ENCODE measurements at places on chromosomes 4 and X.
A peak's percentile ranks its signal among the peaks of the same experiment; 100 is the strongest.

DNA sequence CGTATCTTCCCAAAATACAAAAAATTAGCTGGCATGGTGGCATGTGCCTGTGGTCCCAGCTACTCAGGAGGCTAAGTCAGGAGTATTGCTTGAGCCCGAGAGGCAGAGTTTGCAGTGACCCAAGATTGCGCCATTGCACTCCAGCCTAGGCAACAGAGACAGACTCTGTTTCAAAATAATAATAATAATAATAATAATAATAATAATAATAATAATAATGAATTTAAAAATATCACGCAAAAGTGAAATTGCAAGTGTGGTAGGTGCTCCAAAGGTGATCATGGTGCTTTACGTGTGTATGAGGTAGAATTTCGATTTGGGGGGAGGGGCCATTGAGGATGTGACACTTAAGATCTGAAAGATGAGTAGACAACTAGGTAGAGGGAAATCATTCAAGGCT lies 4.9 kb upstream of the HPSE start:
- DNase-seq, result no peak

- no peak for DNase-seq
Measured at GRCh38 chrX:39725928-39726619, 371.7 kb downstream of the BCOR start.

GRCh38 chr4:165385126-165385525 lies 6.3 kb downstream of the CPE start:
- no peak for DNase-seq

- DNase-seq, result peak; percentile 15
Measured at GRCh38 chrX:15242899-15243555, 26.9 kb downstream of the ASB9 start.

DNA sequence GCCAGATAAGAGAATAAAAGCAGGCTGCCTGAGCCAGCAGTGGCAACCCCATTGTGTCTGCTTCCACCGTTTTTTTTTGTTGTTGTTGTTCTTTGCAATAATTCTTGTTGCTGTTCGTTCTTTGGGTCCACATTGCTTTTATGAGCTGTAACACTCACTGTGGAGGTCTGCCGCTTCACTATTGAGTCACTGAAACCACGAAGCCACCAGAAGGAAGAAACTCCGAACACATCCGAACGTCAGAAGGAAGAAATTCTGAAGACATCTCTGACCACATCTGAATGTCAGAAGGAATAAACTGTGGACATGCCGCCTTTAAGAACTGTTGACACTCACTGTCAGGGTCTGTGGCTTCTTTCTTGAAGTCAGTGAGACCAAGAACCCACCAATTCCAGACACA lies 110.5 kb downstream of the PCDH18 start:
- DNase-seq, result no peak

DNA sequence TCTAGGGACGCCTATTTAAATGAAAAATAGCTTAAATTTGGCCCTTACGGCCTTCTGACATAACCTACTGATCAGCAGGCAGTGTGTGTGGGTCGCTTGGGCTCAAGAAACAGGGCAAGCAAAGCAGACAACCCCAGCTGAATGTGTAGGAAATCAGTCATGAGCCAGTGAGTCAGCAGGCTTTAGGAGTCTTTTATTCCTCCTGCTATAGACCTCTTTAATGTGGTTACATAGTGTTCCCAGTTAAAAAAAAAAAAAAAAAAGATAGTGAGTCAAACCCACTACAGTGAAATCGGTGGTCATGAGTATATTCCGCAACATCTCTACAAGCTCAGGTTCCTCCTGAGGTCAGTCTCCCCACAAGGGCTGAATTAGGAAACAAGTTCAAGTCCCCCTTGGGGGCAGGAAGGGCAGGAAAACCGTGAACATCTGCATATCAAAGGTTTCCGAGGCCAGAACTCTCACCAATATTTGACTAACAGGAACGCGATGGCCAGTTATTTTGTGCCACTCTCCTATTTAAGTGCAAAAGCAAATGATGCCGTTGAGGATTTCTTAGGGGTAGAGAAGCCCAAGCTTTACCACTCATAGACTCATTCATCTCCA lies 32.7 kb downstream of the ACSL1 start:
- DNase-seq, result no peak

DNA sequence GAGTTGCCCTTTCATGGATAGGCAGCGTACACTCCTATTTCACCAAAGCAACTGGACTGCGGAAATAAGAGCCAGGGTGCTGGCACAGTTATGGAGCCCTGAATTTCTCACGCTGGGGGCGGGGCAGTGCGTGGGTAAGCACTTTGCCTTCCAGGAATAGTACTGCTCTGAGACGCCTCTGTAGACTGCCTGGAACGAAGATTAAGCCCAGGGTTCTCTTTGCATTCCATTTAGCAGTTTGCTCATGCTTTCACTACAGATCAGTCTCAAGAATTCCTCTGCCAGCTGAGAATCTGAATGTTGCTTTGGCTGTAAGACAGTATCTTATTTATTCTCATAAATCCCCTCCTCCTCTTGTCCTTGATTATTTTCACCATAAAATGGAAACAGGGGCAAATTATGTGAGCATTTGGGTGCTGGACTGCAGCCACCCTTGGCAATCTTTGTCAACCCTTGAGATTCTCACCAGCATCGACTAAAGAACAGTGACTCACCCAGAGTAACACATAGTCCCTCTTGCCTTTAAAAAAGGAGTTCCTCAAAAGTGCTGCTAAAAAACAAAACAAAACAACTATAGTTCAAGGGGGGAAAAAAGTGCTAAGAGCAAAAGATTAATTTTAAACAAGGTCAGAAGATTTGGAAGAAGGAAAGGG lies 88.9 kb upstream of the CITED1 start:
- no peak for DNase-seq

GRCh38 chrX:68568136-68568535 lies 69.3 kb downstream of the YIPF6 start:
- no peak for DNase-seq

DNA sequence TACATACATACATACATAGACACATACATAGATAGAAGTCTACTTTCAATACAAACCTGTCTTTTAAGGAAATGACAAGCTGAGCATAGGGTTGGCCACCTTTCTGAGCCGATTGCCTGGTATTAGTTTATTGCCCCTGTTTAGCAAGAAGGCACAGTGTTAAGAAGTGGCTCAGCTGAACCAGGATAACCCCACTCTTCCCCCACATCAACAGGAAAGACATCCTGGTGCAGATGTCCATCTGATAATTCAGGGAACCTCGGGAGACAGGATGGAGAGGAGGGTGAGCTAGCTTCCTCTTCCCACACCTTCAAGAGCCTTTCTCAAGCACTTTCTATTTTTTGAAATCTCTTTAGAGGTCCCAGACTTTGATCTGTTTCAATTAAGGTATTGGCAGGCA lies 52.3 kb downstream of the PKD2 start:
- DNase-seq, result no peak

- DNase-seq, result no peak
Measured at GRCh38 chr4:53313510-53313909, 52.4 kb downstream of the SCFD2 start.

DNA sequence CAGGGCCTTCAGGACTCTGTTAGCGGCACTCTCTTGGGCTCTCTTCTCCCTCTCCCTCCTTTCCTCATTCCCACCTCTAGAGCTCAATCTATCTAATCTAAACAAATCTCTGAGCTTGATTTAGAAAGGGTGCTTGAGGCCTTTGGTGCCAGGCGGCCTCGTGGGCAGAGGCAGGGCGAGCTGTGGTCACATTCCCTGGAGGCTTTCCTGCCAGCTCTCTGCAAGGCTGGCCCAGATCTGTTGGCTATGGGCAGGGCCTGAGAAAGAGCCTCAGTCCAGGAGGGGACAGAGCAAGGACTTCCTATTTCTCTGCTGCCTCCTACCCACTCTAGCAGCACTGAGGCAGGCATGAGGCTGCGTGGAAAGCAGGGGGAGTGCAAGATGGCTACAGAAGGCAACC lies 38.6 kb downstream of the PJA1 start:
- DNase-seq, result no peak

GRCh38 chrX:123337886-123338639 lies 154.0 kb downstream of the GRIA3 start:
- no peak for DNase-seq

DNA sequence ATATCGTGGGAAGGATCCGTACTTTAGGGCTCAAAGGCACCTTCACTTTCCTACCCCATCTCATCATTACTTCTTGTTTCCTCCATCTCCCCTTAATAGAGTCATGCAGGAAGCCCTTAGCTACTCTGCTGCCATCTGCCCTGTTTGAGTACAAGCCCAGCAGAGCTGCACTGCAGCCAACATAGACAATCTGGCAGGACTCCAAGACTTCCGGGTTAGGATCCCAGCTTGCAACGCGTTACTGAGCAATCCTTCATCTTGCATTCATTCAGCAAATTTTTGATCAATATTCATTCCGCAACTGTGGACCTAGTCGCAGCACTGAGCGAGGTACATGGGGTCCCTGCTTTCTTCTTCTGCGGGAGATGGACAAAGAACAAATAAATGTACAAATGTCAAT lies 344.9 kb downstream of the BCOR start:
- DNase-seq, result no peak

GRCh38 chr4:87005690-87006425 lies 71.0 kb downstream of the AFF1 start:
- DNase-seq, result peak; percentile 67

- no peak for DNase-seq
Measured at GRCh38 chr4:25949173-25949748, 35.2 kb downstream of the SMIM20 start.

DNA sequence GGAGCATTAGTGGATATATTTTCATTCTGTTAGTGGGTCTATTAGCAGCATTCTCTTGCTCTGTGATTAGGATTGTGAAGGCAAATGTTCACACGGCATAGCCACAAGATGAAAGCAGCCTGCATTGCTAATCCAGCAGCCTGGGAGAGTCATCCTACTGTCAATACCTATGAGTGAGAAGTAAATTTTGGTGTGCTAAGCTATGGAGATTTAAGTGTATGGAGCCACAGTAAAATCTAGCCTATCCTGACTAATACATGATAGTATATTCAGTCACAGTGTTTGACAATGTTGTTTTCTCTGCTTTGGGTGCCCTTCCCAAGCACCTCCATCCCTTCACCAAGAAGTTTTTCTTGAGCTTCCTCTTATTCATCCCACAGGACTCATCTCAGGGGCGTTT lies 47.2 kb upstream of the TMPRSS11F start:
- DNase-seq, result no peak

- no peak for DNase-seq
Measured at GRCh38 chrX:8984231-8984630, 49.7 kb downstream of the FAM9B start.

- no peak for DNase-seq
Measured at GRCh38 chr4:63325140-63325539, 1084.1 kb downstream of the TECRL start.

DNA sequence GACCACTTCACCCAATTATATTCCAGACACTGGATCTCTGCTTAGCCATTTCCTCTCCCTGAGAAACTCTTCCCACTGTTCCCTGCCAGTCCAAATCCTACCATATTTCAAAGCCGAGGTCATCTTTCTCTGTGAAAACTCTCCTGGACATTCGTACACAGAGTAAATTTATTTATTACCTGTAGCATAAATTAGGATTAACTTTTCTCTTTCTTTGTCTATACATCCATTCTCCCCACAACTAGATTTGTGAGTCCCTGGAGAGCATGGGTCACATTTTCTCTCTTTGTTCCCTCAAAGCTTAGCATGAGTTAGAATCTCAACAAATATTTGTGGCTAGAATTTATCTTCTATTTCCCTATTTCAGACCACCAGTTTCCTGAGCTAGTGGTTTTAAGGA lies 27.8 kb upstream of the SMIM10 start:
- DNase-seq, result no peak

DNA sequence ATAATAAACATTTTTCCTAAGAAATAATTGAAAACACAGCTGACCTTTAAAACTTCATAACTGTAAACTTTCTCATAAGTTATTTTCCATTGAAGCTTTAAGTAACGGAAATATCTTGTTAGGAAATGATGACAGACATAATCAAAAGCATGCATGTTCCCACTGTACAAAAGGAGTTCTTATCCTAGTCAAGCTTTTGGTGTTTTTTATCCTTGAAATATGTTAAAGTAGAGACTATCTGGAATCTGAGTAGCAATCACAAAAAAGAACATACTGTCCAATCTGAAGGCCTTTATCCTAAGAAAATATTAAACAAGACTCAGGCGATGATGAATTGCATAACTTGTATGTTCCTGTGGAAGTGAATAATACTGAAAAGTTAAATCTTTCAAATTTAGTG lies 14.4 kb downstream of the GEMIN8 start:
- no peak for DNase-seq

GRCh38 chrX:12042615-12043014 lies 95.7 kb upstream of the FRMPD4 start:
- no peak for DNase-seq

GRCh38 chr4:86461849-86462248 lies 102.0 kb upstream of the MAPK10 start:
- no peak for DNase-seq

DNA sequence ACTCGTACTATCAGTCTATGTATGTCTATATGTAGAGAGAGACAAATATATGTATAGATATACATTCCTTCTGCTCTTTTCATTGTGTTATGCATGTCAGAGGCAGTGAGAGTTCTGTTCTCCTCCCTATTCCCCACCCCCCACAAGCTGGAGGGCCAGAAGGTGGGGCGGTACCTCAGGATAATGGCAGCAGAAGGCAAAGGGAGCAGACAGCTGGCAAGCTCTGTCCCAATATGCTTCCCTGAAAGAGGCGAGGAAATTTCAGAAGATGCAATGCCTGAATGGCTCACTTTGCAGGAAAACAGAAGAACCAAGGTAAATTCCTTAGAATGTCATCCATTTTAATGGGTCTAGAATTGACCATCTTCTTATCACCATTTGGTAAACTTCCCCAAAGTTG lies 114.4 kb downstream of the NAA11 start:
- DNase-seq, result no peak

DNA sequence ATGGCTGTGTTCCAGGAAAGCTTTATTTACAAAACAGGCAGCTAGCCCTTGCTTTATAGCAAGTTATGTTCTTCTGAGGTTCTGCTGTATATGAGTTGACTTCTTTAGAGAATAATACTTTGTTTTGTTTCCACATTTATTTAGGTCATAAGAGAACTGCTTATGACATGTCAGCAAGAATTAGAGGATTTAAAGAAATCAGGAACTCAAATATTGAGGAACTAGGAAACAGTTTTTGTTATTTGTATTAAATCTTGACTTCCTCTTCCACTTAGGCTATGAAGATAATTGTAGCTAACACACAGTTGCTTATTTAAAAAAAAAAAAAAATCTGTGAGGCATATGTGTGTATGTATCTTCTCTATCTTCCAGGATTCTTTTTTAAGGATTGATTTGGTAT lies 14.3 kb downstream of the ZRSR2 start:
- DNase-seq, result no peak

- no peak for DNase-seq
Measured at GRCh38 chrX:3563451-3563850, 150.0 kb downstream of the PRKX start.

DNA sequence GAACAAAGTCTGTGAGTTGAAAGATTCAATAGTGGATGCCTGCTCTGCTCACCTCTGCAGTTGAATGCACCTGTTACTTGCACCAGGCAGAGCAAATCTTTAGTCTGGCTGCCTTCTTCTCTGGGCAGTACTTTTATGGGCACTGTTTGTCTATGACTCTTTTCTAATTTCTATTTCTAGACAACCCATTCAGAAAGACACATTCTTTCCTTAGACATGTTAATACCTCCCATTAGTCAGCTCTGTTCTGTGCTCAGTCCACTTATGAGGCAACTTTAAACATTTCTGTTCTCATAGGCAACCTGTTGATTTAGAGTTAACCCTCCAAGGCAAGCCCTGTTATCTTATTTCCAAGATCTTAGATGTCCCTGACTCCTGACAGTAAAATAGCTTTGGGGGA lies 108.9 kb downstream of the SYNPO2 start:
- DNase-seq, result no peak
